ENCODE measurements at places on chromosomes 3 and 15.

DNA sequence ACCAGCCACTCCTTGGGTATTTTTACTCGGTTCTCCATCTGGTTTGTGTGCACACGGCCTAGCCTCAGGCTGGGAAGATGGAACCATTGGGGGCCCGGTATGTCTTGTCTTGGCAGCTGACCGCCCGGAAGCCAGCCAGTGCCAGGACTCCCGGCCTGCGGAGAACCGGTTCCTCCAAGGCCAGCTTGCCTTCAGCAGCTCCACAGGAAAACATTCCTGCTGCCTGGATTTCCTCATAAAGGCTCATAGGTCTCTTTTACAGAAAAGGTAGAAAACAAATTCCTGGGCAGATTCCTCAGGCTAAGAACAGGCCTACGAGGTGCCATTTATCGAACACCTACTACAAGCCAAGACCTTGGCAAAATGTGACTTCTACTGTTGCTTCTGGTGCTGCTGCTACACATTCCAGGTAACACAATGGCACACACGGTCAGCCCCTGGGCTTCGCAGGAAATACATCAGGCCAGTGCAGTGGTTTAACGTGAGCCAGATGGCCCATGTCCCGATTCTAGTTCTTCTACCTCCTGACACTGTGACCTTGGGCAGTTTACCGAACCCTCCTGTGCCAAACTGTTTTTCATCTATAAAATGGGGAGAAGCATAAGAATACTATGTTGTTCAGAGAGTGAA, 141.8 kb downstream of the OPA1 start:
- no peak for DNase-seq

DNA sequence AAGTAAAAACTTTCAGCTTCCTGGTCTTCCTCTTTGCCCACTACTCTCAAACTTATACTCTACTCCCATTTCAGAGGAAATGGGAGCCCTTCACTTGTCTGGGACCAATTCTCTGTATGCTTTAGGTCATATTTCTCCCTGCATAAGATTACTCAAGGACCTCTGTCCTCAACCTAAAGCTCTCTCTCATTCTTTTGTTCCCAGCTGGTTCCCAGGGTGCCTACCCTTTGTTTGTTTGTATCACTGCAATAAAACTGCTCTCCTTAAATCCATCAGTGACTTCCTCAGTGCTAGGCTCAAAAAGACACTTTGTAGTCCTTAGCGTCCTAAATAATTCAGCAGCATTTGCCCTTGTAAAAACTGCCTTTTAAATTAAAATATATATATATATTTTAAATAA, 2.9 kb downstream of the NGRN start:
- no peak for DNase-seq

- DNase-seq = no peak
Observed at GRCh38 chr3:60073228-60073627, 1023.4 kb upstream of the CFAP20DC start.

GRCh38 chr3:50210510-50211367, 5.7 kb downstream of the SLC38A3 start:
- no peak for DNase-seq

DNA sequence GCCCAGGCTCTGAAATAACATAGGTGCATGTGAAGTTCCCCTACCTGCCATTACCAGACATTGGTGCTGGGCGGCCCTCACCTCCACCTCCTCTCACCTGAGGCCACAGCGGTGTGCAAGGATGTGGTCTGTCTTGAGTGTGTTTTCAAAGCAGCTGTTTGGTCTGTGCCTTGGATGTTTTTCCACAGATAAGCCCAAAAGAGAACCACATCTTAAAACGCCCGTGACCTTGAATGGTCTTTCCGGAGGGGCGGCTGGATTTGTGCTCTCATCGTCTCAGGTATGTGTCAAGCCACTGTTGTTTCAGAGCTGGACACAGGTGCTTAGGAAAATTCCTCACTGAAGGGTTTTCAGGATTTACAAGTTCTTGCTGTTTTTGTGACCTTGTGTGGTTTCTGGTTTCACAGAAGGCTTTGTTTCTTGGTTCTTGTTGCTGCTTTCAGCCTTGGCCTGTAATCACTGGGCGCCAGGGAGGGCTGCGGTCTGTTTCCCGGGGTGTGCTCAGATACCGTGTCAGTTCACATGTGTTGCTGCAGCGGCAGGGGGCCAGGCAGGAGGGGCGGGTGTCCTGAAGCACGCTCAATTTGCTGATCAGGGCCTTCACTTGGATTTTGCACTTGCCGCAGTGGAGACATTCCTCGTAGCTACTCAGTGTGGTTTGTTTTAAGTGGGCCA, 128.4 kb downstream of the IGF1R start:
- no peak for DNase-seq

- no peak for DNase-seq
Observed at GRCh38 chr3:192410684-192410960, 316.7 kb downstream of the FGF12 start.

- no peak for DNase-seq
Observed at GRCh38 chr15:62868507-62868906, 174.0 kb upstream of the TPM1 start.

DNA sequence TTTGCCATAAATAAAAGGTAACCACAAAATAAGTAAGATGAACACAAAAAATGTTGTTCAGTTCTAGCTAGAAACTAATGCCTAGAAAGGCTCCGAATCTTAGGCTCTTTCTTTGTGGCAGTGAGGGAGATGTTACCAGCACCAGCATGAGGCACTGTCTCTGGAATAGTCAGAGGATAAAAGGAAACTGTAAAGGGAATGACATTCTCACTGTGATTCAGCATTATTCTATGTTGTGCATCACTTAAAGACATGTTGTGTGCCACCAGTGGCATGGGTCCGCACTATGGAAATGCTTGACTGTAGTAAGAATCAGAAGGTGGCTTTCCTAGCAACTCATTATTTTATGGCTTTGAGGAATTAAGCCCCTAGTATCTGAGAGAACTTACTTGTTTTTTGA, 70.8 kb downstream of the SEC22A start:
- DNase-seq = no peak

- no peak for DNase-seq
Observed at GRCh38 chr15:78508272-78508671, 895 bp downstream of the HYKK start.

DNA sequence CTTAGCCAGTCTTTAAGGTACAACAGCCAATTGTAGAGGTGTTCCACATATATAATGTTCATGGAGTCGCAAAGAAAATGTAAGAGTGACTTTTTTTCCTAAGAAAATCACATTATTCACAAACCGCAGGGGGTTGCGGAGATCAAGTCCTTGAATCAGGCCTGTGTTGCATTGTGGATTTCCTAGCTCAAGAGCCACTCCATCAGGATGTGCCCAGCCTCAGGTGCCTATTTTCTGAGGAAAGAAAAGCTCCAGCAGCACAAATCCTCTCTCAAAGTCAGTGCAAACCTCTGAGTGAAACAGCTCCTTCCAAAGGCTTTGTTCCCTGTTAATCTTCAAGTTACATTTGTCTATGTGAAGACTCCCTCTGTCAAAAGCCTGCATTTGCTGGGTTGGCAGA, 349.4 kb downstream of the CLSTN2 start:
- no peak for DNase-seq

GRCh38 chr15:40449275-40449674, 8.5 kb downstream of the BAHD1 start:
- no peak for DNase-seq

DNA sequence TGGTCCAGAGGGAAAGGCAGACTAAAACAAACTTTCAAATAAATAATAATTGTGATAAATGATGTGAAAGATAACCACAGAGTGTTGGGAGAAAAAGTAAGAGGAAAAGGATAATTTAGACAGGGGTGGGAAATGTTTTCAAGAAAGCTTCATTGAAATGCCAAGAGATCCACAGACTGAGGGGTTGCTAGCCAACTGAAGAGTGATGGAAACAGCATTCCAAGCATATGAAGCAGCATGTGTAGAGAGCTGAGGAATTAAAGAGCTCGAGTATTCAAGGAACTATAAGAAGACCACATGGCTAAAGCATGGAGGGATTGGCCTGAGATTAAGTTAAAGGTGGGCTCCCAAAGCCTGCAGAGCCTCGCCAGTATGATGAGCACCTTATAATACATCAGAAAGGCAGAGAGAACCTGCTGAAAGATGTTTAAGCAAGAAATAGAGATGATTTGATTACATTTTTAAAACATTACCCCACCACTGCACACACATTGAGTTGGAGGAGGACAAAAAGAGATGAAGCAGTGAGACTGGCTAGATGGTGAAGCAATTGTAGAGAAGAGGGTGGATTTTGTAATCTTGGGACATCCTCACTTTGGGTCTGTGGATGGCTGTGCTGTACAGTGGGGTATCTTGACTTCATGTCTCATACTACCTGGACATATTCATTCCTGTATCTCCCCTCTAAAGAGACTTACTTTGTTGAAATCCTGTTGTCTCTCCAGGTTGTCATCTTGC, 100.8 kb downstream of the STAC start:
- no peak for DNase-seq

GRCh38 chr3:27791956-27792355, 69.8 kb upstream of the EOMES start:
- DNase-seq = no peak

GRCh38 chr3:187966636-187967406, 187.1 kb upstream of the LPP start:
- DNase-seq = no peak

GRCh38 chr3:55579496-55579895, 92.4 kb upstream of the WNT5A start:
- no peak for DNase-seq

DNA sequence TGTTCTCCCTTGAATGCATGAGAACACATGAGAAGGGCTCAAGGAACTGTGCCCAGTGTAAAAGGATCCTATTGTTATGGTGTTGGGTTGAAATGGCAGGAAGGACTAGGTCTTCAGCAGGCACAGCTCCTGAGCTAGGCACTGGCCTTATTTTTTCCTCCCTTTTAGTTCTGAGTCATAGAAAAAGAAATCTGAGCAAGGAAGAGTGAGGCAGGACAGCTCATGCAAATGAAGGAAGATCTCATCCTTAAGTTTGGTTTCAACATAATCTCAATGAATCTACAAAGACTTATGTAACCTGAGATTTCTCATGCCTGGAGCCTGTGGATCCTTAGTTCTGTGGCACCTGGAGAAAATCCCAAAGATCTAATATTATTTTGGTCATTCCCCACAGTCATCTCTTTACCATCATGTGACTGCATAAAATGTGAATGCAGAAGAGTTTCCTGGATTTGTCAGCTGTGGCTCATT, 188.6 kb upstream of the TBL1XR1 start:
- DNase-seq = no peak

DNA sequence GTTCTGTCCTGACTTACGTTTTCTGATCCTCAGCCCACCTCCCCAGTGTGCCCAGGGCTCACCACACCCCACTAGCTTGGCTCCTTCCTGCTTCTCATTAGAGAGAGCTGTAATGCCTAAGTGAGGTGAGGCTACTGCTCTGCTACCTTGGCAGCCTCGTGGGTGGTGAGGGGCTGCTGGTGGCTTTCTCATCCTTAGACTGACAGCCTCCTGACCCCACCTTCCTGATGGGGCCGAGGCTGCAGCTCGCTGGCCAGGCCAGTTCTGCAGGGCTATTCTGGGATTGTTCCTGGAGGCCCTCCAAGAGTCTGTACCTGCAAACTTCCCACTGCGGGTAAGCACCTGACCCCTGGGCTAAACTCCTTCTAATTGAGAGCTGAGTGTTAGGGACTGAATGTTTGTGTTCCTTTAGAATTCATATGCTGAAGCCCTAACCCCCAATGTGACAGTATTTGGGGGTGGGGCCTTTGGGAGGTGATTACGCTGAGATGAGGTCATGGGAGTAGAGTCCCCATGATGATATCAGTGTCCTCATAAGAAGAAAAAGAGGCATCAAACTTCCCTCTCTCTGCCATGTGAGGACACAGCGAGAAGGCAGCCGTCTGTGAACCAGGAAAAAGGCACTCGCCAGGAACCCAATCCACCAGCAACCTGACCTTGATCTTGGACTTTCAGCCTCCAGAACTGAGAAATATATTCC, 38.1 kb upstream of the IQSEC1 start:
- DNase-seq = no peak

DNA sequence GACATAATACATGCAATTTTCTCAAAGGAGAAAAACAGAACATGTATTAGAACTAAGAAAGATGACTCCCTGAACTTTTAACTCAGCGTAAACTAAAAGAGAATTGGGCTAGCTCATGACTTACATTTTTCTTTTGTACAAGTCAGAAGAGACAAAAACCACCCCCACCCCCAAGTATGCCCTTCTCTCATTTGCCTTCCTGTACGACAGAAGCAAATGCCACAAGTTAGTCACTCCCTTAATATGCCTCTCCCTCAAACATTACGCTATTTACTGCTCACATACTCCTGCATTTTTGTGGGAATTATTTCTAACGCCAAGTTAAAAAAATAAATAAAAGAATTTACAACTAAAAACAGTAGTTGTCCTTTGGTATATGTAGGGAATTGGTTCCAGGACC, 22.0 kb downstream of the CPEB1 start:
- no peak for DNase-seq

DNA sequence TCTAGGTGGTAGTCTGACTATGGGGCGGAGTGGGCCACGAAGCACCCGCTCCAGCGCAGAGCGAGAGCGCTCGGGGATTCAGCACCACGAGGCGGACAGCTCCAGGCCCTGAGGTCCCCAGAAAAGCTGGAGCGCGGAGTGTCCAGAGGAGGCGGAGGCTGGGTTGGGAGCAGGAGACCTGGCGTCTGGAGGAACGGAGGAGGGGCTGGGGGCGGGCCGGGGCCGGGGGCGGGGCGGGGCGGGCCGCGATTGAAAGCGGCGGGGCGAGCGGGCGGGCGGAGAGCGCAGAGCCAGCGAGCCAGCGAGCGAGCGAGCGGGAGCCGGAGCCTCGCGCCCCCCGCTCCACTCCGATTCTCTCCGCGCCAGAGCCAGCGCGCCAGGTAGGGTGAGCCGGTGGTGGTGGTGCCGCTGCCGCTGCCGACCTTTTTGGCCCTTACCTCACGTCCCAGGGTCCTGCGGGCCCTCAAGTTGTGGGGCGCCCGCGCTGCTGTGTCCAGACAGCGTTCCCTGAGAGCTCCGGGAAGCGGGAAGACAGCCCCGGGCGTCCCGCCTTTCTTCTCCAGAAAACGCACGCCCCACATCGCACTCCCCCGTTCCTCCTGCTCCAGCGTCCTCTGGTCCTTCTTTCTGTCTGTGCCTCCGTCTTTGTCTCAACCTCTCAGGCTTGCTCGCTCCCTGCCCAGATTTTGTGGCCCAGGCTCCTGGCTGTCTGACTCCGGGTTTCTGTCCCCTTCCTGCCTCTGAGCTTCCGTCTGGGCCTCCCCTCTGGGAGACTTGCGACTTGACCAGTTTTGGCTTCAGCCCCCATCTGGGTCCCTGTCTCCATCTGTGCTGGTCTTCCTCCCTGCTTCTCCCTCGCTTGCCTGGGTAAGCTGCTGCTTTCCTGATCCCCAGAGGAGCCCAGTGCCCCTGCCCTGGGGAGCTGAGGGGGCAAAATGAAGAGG, at the start of gene GRM2:
Gene GRM2 (plus strand): TSS at position 281 of the 944 bp plus-strand sequence. CDS start 1,916 bp downstream, outside the sequence.
- DNase-seq = no peak

DNA sequence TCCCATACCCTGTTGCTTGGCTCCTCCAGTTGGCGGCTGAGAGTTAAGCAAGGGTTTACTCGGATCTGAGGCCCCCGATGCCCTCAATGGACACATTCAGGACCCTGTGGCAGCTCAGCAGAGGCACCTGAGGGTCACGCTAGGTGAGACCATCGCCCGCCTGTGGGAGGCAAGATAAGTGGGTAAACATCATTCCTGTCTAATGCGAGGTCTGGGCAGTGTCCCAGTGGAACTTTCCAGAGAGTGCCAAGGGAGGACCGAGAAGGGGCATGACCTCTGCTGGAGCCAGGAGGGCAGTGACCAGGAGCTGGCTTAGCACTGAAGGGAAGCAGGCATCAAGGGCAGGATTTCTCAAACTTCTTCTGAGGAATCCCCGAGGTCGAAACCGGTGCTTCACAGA, 65.4 kb upstream of the SEC61A1 start:
- no peak for DNase-seq

GRCh38 chr3:155747286-155747945, 2.5 kb upstream of the PLCH1 start:
- DNase-seq = no peak

- DNase-seq = no peak
Observed at GRCh38 chr15:57235873-57236272, 140.4 kb upstream of the CGNL1 start.
